ENCODE measurements at places on chromosomes 1 and 21. TPM values are rescaled to one million over a fixed set of nuclear protein-coding genes. Genes with fewer than 3 reads are reported as not detected.
A peak's percentile ranks its signal among the peaks of the same experiment; 100 is the strongest.

CNKSR1 gene
- not detected for total RNA-seq

DNA sequence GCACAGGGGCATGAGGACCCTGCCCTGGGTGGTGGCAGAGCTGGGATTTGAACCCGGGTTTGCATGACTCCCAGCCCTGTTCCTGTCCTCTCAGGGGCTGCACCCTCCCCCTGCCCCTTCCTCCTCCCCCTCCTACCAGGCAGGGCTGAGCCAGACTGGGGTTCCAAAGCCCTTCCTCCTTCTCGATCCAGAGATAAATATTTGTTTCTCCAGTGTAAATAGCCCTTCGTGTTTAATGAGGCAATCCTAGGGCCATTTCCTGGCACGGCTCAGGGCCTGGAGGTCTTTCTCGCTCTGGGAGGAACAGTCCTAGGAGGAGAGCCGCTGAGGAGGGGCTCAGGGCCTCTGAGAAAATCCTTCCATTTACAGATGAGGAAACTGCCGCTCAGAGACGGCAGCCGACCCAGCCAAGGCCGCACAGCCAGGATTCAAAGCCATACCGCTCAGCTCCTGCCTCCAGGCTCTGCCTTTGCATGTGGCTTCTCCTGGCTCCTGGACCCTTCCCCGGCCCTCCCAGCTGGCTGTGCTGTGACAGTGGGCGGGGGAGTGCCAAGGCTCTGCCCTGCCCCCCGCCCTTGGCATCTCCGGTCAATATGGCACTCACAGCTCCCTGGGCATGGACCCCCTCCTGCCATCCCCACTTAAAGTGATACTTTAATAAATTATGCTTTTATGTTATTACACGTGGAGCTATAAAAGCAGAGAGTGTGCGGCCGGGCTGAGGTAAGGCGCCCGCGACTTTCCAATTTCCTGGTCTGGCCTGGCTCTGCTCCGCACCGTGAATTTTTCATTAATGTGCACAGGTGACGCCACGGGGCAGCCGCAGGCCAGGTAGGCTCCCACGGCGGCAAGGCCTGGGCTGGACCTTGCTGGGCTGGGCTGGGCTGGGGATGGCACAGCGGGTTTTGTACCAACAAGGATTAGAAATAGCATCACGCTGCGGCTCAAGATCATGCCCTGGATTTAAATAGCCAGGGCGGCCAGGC lies 114.7 kb upstream of the WNT4 start:
- DNase-seq, result no peak

DNA sequence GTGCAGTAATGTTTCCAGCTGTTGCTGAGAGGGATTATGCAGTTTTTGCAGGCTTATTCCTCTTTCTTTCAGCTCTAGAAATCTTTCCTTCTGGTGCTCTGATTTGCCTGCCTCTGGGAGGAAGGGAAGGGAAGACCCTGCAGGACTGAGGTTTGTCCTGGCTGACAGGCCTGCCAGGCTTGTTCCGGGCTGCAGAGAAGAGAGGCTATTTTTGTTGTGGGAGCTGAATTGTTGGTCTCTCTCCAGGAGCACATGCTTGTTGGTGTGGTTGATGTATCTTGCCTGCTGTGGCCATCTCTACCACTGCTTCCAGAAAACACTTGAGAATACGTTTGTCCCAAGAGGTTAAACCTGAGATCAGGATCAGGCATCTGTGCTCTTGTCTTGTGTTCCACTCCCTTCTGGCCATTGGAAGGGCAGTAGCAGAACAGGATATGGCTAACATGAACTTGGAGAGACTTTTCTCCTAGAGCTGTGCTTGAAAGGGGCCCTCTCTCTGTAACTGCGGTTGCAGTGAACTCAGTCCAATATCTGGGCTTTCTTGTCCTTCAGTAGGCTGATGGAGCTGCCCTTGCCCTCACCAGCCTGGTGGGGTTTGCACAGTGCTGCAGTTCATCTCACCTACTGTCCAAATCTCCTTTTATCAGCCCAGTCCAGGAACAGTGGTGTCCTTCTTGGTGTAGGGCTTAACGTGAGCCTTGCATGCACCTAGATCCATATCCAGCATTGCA lies 21.5 kb upstream of the SLC25A34 start:
- DNase-seq, result no peak

- no peak for DNase-seq
Observed at GRCh38 chr1:25971066-25971810, 26.6 kb downstream of the PAFAH2 start.

- no peak for DNase-seq
Observed at GRCh38 chr1:208216062-208216461, 28.1 kb downstream of the PLXNA2 start.

DNA sequence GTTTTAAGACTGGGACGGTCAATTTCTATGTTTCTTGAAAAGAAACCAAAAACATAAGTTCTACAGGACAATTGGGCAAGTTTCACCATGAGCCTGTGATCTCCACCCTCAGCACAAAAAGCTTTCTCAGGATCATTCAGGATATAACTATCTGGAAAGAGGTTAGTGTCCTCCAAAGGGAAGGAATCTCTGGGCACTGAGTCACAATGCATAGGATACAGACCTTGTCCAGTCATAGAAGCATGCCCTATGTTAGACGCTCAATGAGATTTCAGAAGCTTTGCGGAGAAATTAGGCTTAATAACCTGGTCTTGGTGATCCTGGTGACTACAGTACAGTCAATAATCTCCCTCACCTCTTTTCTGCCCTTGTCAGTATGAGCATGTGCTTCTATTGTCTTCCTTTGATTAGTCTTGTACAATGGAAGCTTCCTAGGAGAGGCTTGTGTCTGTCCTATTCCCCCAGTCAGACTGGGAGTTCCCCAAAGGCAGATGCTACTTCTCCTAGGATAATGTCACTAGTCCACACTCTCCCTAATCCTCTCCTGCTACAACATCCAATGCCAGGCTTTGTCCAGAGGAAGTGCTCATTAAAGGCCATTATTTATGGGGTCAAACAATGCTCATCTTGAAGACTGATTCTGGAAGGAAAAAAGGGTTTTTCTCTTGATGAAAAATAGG lies 97.4 kb downstream of the KCNH1 start:
- DNase-seq, result peak; percentile 4

DNA sequence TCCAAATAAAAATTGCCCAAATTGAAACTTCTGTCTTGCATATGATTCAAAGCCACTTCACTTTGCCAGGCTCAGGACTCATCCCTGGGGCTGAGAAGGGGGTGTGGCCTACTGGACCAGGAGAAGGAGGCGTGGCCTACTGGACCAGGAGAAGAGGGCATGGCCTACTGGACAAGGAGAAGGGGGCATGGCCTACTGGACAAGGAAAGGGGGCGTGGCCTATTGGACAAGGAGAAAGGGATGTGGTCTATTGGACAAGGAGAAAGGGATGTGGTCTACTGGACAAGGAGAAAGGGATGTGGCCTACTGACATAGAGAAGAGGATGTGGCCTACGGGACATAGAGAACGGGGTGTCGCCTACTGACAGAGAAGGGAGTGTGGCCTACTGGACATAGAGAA lies 405.3 kb downstream of the RRAGC start:
- peak; percentile 61 for DNase-seq

All from Caki2 (cell line).